ENCODE measurements at places on chromosomes 4 and X.

DNA sequence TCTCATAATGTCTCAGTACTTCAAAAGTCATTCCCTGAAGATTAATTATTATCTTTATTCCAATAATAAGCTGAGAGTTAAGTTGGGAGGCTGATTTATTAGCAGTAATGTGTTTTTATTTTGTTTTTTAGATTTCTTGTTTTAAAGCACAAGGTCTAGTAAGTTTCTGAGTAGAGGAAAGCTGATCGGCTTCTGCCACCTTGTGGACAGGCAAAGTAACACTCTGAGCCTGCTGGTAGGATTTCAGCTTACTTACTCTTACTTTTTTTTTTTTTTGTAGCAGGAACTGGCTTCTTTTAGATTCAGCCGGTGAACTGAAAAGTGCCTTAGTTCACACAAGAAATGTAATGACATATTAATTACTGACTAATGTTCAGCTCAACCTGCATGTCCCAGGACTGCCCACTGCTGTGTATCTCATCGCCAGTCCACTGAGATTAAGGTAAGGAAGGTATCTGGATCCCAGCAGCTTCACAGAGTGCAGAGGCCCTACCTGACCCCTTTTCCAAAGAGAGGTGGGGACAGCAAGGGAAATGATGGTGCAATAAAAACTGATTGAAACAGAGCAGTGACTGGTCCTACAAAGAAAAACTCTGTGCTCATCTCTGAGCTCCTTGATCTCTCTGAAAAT, 126.5 kb downstream of the ADGRA3 start:
- DNase-seq: peak; percentile 51

DNA sequence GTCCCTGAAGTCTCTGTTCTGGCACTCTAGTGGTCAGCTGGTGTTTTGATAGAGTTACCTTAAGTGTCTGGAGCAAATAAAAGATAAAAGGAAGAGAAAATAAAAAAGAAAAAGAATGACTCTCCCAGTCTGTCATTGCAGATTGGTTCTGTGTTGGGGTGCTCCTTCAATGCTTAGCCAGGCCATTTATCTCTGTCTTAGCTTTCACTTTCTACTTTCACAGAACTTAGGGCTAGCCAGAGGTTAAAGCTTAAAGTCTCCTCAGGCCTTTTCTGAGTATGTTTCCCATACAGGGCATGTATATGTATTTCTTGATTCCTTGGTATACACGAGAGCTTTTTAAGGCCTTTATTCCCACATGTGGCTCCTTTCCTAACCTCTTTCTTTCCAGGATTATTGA, 83.1 kb upstream of the TEX13D start:
- DNase-seq: no peak

DNA sequence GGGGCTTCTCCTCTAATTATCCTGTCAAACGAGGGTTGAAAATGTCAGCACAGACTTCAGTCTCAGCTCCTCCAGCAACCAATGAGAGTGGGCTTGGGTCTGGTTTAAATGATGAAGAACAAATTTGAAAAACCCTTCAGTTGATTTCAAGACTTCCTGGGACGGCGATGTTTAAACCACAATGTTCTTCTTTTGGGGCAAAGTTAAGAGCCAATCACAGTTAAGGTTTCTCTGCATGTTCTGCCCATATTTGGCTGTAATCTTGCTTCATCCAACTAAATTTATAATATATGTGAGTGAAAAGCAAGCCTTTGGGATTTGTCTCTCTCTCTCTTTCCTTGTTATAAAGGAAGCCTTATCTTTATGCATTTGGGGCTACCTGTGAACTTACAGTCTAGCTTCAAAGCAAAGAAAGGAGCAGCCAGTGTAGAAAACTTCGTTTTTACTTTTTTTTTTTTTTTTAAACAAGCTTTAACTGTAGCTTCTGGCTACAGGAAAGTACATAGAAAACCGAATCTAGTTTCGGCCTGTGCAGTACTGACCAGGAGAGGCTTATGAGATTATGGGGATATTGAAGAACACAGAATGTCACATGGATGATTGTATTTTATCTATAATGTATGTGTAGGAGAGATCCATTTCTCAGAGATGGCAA, 46.8 kb upstream of the FAM9C start:
- DNase-seq: no peak

DNA sequence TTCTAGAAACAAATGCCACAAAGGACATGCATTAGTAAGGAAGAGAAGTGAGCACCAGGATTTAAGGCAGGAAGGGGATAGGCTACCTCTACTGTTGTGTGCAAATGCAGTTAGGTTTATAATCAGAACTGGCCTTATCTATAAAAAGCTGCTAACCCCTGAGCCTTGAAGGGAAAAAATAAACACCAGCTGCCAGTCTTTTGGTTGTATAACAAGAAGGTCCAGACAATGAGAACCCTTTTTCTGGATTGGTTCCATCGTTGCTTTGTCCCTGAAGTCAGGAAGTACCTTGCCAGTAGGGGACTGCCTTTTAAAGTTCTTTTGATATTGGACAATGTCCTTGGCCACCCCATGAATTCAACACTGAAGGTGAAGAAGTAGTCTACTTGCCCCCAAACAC, 126.7 kb upstream of the OTUD4 start:
- no peak for DNase-seq

DNA sequence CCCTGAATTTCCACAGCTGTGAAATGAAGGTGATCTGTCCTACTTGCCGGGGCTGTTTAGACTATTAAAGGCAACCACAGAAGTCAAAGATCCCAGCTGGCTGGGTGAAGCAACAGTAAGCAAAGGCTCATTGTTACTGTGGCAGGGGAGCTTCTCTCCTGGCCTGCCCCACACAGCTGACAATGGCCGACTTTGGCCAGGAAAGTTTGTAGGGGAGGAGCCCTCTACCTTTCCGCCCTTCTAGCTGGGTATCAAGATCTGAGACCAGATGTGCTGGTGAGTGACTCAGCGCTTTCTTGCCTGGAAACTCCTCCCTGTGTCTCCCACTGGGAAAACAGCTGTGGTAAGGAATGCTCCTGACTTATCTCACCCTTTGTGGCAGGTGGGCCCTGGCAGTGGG, 21.1 kb downstream of the RASSF6 start:
- no peak for DNase-seq

- no peak for DNase-seq
Measured at GRCh38 chr4:157043131-157043530, 32.8 kb upstream of the GLRB start.

DNA sequence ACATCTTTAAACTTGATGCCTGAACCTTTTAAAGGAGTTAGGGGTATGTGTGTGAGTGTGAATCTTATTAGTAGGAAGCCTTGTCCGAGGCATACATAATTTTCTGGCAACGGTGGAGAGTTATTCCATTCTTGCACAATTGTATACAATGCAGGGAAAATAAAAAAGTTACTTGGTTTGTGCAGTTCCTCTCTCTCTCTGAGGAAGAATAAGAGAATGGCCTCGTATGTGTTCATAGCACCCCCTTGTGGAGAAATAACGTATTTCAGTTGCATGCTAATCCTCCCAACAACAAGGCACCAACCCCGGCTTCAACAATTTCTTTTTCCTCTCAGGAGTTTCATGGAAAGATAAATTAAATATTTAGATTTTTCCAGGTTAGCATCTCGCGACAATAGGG, 33.7 kb upstream of the FGF13 start:
- DNase-seq: peak; percentile 17

DNA sequence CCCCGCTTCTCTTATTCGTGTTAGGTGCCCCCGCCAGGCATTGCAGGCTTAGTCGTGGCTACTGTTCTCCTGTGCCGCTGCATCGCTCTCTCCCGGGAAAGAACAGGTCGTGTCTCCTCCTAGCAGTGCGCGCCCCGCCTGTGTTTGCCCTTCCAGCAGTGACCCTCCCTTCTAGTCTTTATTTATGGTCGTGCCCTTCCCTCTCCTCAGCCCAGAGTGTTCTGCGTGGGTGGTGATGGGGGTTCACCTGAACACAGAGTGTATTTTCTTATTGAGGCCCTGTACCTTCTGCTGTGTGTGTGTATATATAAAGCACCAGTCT, 15.2 kb downstream of the USP11 start:
- no peak for DNase-seq

DNA sequence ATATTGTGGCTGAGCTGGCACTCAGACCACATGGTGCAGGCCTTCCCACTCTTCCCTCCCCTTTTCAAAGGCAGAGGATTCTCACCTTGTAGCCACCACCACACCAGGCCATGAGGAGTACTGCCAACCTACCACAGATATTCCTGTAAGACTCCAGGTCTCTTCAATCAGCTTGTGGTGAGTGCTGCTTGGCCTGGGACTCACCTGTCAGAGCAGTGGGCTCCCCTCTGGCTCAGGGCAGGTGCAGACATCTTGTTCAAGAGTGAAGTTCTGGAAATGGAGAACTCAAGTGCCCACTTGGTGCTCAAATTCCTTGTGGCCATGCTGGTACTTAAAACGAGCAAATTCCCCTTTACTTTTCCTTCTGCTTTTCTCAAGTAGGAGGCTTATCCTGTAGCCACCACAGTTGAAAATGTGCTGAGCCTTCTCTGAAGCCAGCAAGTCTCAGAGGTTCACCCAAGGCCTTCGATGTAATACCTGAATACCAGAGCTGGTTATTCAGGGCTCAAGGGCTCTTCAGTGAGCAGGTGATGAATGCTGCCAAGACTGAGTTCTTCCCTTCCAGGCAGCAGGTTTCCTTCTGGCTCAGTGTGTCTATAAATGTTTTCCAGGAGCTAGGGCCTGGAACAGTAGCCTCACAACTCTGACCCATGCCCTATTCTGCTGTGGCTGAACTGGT, 212.9 kb downstream of the TEX13C start:
- DNase-seq: no peak

- DNase-seq: no peak
Measured at GRCh38 chr4:38400946-38401345, 263.1 kb upstream of the KLF3 start.

GRCh38 chr4:122625156-122625555, 4.3 kb upstream of the IL21 start:
- no peak for DNase-seq

DNA sequence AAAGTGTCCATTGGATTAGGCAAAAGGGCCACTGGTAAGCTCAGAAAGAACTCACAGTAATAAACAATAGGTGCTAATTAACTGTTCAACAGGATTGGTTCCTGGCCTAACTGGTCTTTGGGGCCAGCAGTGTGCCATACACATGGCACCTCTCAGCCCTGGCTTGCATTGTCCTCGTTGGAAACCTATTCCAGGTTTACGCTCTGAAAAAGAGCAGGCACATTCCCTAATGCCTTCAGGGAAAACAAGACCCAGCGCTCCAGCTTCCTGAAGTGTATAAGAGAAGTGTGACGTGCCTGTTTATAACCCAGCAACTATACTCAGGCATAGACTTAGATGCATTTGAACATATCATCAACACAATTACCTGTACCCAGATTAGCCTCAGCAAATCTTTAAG, 51.9 kb upstream of the RBM47 start:
- no peak for DNase-seq

DNA sequence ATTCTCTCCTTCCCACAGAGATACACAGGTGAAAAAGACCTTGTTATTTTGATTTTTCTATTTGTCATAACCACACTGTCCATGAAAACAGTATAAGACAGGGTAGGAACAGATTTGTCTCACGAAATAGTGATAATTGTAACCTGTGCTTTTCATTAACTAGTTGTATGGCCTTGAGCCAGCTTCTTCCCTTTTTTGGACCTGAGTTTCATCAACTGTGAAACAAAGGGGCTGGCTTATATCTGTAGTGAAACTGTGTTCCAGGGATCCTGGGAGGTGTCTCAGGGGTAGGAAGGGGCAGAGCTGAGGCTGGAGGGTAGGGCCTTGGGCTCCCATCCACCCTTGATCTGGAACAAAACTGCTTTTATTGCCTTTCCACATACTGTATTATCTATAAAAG, 50.9 kb downstream of the MED28 start:
- no peak for DNase-seq

DNA sequence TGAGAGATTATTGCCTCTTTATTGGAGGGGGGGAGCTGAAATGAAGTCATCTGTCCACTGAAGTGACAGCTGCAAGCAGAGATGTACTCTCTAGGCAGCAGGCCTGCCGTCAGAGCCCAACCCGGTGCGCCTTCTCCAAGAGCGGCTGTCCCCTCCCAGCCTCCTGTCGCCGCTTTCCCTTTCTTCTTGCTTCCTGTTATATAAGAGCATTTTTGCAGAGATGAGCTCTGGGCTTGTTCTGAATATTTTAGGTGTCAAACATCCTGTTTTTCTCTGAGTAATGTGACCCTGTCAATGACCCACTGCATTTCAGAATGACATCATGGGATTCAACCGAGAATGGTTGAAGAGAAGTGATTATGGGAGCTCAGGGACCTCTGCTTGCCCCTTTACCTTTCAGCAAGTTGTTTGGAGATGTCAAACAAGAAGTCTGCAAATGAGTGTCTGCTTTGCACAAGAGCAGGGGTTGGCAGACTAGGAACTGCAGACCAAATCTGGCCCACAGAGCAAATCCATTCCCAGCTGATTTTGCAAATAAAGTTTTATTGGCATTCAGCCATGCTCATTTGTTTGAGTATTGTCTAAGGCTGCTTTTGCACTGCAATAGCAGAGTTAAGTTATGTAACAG, 79.9 kb downstream of the SLC9A6 start:
- peak; percentile 12 for DNase-seq

GRCh38 chr4:26298198-26298947, 22.4 kb upstream of the RBPJ start:
- peak; percentile 46 for DNase-seq

DNA sequence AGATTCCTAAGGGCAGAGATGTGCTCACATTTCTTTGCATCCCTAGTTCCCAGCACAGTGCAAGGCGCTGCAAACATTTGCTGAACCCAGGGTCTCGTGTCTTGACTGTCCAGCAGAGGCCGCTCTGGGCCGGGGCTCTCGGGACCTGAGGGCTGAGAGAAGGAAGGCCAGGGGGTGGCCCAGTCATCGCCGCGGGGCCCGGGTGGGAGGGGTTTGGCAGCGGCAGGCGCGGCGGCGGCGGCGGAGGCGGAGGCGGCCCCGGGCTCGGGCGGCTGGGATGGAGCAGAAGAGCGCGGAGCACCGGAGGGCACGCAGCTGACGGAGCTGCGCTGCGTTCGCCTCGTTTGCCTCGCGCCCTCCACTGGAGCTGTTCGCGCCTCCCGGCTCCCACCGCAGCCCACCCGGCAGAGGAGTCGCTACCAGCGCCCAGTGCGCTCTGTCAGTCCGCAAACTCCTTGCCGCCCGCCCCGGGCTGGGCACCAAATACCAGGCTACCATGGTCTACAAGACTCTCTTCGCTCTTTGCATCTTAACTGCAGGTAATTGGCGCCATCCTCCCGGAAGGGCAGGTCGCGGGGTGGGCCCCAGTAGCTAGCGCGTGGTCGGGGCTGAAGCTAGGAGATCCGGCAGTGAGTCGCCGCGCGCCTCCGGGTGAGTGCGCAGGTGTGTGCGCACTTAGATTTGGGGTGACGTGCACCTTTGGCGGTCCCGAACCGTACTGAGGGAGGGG, at the start of gene PARM1:
TSS of gene PARM1 (plus strand) at position 285 of the 730 bp plus-strand sequence. CDS start at position 497, 212 bp downstream.
- no peak for DNase-seq

DNA sequence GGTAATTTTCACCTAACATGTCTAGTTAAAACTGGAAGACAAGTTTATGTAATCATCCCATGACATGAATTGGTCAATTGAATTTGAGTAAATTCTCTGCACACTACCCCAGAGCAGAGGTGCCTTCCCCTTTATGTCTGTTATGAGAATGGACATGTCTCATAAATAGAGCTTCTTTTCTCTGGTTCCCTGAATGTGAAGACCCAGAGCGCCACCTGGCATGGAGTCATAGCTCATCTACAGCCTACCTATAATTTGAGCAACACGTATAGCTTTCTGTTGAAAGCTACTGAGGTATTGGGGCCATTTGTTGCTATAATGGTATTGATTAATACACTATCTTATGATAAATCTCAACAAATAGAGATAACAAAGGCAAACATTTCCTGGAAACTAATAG, 626.5 kb upstream of the GALNTL6 start:
- DNase-seq: no peak

GRCh38 chrX:24343719-24344118, 16.7 kb upstream of the SUPT20HL1 start:
- DNase-seq: no peak

GRCh38 chrX:102714994-102715393, 2.7 kb downstream of the GPRASP2 start:
- no peak for DNase-seq
